ENCODE measurements at places on chromosomes 4 and X. TPM values are rescaled to one million over a fixed set of nuclear protein-coding genes. Genes with fewer than 3 reads are reported as not detected.

GAGE2A gene
- 0.56 TPM for total RNA-seq

CT45A6 gene
- total RNA-seq, result not detected

EXOC1 gene
- 17.3 TPM for total RNA-seq

JADE3 gene
- total RNA-seq, result 0.88 TPM

TRAPPC2 gene
- total RNA-seq, result 17.5 TPM

ARHGAP36 gene
- not detected for total RNA-seq

DNA sequence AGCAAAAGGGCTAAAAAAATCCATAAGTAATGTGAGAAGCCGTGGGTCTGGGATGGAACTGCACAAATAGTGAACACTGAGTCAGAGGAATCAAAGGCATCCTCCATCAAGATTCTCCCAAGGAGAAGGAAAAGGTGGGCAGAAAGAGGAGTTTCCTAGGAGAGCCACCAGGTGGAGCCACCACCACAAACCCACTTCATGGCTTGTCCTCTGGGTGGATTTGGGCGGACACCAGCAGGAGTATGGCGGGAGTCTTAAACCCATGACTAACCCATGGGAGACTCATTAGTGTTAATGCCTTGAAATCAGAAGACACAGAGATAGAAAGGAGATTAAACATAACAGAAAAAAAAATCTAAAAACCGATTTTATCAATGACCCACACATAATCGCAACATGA lies 147.7 kb downstream of the SH3KBP1 start:
- H3K36me3 ChIP-seq, result peaks cover 4% of the 10 kb centered on the region
- H3K27ac ChIP-seq, result no peak overlapping the region
- H3K4me1 ChIP-seq, result peaks cover 28% of the 10 kb centered on the region
- no peaks in the 10 kb centered on the region for H3K27me3 ChIP-seq
- no peak overlapping the region for H3K4me3 ChIP-seq

GRCh38 chrX:41382714-41383645 lies 49.0 kb downstream of the DDX3X start:
- no peaks in the 10 kb centered on the region for H3K27me3 ChIP-seq
- DNase-seq, result no peak
- H3K27ac ChIP-seq, result no peak overlapping the region
- no peaks in the 10 kb centered on the region for H3K4me1 ChIP-seq
- H3K4me3 ChIP-seq, result no peak overlapping the region
- no peaks in the 10 kb centered on the region for H3K36me3 ChIP-seq

DNA sequence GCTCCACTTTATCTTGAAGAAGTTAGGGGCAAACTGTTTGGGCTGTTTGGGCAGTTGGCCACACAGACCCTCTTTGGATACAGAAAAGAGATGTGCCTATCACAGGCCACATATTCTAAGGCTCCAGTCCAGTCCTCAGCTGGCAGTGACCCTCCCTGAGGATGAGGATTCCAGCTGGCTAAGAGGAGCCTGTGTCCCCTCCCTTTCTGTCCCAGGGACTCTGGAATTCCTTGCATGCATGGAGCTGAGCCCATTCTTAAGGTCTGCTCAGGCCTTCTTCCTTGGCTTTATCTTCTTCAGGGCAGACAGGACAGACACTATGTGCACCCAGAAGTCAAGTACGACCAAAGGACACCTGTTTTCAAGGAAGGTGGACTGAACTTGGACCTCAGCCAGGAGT lies 23.8 kb upstream of the GK2 start:
- H3K27me3 ChIP-seq, result no peaks in the 10 kb centered on the region
- no peak overlapping the region for H3K4me3 ChIP-seq
- H3K27ac ChIP-seq, result no peak overlapping the region
- no peaks in the 10 kb centered on the region for H3K4me1 ChIP-seq

DNA sequence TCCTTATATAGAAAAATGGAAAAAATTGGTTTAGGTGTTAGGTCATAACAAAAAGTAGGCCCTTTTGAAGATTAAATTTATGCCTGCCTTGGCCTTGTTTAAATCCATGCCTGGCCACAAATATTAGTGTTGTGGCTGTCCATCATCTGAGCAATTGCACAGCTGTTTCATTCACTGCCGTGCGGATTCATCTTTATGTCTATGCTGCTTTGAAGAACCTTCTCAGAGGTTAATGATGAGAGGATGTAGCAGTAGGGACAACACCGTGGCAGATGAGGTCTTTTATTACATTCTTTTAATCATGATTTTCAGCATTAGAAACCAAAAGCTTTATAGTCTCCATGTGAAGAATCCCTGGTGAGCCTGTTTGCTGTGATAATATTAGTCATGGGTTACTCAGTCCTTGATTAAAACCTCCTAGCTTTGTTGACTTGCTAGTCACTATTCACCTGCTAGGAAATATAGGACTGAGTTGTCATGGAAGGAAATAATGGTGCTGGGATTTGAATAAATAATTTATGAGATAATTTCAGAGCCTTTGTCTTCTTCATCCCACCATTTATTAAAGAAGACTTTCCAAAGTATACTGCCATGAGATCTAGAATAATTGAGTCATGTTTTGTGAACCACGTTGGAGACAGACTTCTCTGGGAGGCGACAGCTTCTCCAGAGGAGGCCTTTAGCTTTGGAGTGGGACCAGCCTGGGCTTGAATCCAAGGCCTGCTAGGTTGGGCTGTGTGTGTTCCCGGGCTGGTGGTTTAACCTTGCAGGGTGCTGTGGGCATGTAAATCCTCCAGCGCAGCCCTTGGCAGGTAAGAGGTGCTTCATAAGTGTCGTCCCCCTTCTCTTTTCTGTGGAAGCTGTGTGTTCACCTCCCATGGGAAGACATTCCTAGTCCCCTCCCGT lies 53.5 kb downstream of the PTTG2 start:
- no peaks in the 10 kb centered on the region for H3K4me1 ChIP-seq
- H3K36me3 ChIP-seq, result peaks cover 11% of the 10 kb centered on the region
- no peak overlapping the region for H3K4me3 ChIP-seq
- DNase-seq, result no peak
- H3K27me3 ChIP-seq, result no peaks in the 10 kb centered on the region

DNA sequence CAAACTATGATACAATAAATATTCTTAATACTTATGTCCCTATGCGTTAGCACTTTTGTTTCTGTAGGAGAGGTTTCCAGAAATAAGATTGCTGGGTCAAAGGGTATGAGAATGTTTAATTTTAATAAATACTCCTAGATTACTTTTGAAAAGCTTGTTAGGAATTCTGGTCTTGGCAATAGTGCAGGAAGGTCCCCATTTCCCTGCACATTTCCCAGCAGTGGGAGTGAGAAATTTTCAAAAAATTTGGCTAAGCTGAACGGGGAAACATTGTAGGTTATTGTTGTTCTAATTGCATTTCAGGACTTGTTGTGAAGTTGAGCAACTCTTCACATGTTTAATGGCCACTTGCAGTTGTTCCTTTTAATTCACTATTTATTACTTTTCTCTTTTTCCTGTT lies 27.1 kb downstream of the IGFBP7 start:
- DNase-seq, result no peak
- no peaks in the 10 kb centered on the region for H3K4me1 ChIP-seq
- H3K36me3 ChIP-seq, result no peaks in the 10 kb centered on the region

DNA sequence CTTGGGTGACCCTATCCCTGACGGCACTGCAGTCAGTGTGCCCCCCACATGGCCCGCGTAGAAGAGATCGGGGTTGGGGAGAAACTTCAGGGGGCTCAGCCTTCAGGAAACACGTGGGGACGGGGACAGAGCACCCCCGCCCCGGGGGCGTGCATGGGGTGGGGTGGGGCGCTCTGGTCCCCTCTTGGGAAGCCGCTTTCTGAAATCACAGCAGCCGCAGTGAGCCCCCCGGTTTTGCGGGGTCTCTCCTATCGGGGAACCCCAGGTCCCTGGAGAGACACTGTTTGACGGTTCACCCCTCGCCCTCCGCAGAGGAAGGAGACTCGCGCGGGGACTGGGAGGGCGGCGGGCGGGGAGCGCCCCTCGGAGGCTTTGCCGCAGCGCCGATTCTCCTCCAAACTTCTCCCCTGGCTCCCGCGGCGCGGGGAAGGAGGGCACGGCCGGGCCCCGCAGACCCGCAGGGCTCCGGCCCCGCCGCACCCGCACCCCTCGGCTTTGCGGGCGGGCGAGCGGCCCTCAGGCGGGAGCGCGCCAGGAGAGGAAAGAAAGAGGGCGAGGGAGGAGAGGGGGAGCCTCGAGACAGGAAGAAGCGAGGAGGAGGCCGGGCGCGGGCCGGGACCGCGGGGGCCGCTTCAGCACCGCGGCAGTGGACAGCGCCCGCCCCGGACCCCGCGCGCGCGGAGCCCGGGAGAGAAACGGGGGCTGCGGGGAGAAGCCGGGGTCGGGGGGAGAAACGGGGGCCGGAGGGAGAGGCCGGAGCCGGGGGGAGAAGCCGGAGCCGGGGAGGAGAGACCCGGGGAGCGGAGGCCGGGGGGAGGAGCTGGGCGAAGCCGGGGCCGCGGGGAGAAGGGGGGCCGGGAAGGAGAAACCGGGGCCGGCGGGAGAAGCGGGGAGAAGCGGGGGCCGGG lies 612 bp downstream of the CPLX1 start:
- H3K36me3 ChIP-seq, result no peaks in the 10 kb centered on the region
- no peak overlapping the region for H3K4me3 ChIP-seq
- H3K27ac ChIP-seq, result no peak overlapping the region
- no peaks in the 10 kb centered on the region for H3K4me1 ChIP-seq
- H3K27me3 ChIP-seq, result peaks cover 3% of the 10 kb centered on the region
- no peak for DNase-seq

GRCh38 chrX:12352922-12353321 lies 214.6 kb downstream of the FRMPD4 start:
- H3K4me1 ChIP-seq, result no peaks in the 10 kb centered on the region
- no peak overlapping the region for H3K4me3 ChIP-seq
- no peaks in the 10 kb centered on the region for H3K36me3 ChIP-seq
- H3K27ac ChIP-seq, result no peak overlapping the region

- no peaks in the 10 kb centered on the region for H3K27me3 ChIP-seq
- no peak for DNase-seq
- H3K36me3 ChIP-seq, result no peaks in the 10 kb centered on the region
Observed at GRCh38 chr4:83981156-83981555, 445.2 kb downstream of the GPAT3 start.

DNA sequence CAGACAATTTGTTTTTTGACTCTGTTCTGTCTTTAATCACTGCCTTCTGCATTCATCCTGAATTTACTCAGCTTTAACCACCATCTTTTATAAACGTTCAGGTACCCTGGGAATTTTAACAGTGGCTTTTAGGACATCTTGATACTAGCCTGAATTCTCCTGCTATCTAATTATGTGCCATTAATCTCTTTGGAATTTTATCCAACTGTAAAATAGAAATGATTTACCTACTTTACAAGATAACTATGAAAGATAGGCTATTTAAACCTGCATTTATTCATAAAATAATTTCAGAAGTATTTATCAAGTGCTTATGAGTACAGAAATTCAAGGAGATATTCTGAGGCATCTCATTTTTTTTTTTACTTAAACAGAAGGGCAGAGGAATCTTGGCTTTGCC lies 146.5 kb upstream of the PLAC1 start:
- no peaks in the 10 kb centered on the region for H3K27me3 ChIP-seq
- H3K4me3 ChIP-seq, result no peak overlapping the region
- no peak overlapping the region for H3K27ac ChIP-seq
- no peaks in the 10 kb centered on the region for H3K4me1 ChIP-seq

DNA sequence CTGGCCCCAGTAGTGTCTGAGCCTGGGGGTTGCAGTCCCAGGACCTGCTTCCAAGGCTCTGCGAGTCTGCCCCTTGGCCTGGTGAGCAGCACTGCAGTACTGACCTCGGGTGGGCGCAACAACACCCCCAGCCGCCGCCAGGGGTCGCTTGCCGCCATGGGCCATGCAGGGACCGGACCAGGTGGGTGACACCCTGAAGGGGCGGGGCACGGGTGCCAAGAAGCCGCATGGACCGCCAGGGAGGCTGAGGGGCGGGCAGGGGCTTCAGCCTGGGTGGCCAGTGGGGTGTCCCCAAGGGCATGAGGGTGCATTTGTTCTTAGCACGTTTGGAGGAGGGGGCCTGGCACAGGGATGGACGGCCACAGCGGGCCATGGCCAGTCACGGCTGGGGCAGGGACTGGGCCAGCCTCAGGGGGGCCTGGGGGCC lies 25.0 kb downstream of the TACC3 start:
- H3K4me3 ChIP-seq, result no peak overlapping the region
- H3K4me1 ChIP-seq, result no peaks in the 10 kb centered on the region
- no peak for DNase-seq
- H3K27me3 ChIP-seq, result no peaks in the 10 kb centered on the region
- H3K27ac ChIP-seq, result no peak overlapping the region

- H3K27ac ChIP-seq, result no peak overlapping the region
- no peaks in the 10 kb centered on the region for H3K4me1 ChIP-seq
- H3K36me3 ChIP-seq, result no peaks in the 10 kb centered on the region
- H3K4me3 ChIP-seq, result no peak overlapping the region
Observed at GRCh38 chr4:76556452-76556851, 121.4 kb downstream of the SHROOM3 start.

DNA sequence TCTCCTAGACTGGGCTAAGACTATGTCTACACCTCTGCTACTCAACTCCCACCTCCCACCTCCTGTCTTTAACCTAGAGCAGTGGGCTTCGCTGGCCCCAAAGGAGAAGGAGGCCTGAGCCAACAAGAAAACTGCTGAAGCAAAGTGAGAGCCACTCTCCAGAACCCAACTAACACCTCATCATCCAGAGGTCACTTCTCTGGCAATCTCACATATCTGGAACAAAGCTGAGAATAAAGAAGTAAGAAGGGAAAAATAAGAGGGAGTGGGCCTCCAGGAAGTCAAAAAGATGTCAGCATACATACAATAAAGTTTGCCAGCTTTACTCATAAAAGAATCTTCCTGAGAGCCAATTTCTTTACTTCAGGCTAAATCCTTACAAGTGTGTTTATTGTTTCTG lies 18.6 kb upstream of the FGF16 start:
- no peaks in the 10 kb centered on the region for H3K36me3 ChIP-seq
- no peaks in the 10 kb centered on the region for H3K27me3 ChIP-seq
- DNase-seq, result no peak
- H3K4me3 ChIP-seq, result no peak overlapping the region

DNA sequence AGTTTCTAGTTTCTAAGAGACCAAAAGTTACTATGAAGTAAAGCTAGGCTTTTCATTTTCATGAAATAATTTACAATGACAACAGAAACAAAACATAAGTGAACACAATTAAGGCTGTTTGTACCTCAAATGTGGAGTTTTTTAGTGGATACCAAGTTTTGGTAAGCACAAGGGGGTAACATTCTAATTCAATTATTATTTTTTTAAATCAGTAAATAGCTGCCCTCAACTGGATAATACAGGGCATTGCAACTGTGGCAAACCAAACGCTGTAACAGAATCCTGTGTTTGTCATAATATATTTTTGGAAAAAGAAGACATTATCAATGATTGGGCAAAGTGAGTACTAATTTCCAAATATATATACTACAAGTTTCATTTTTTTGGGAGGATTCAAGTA lies 150.3 kb downstream of the FBXW7 start:
- no peaks in the 10 kb centered on the region for H3K36me3 ChIP-seq
- H3K27me3 ChIP-seq, result no peaks in the 10 kb centered on the region
- no peak overlapping the region for H3K4me3 ChIP-seq
- no peak for DNase-seq
